Right renal pelvis (tissue), 4 donors: ENCODE measurements at places on chromosomes 5 and 9.

GRCh38 chr5:160441311-160441781 lies 19.7 kb downstream of the PTTG1 start:
- DNase-seq: no peak

GRCh38 chr9:116066221-116066620 lies 87.4 kb upstream of the PAPPA start:
- DNase-seq: no peak

GRCh38 chr9:126325821-126326220 lies 808 bp upstream of the MVB12B start:
- no peak for DNase-seq

- no peak for DNase-seq
Observed at GRCh38 chr5:110663525-110663924, 62.9 kb downstream of the TMEM232 start.

DNA sequence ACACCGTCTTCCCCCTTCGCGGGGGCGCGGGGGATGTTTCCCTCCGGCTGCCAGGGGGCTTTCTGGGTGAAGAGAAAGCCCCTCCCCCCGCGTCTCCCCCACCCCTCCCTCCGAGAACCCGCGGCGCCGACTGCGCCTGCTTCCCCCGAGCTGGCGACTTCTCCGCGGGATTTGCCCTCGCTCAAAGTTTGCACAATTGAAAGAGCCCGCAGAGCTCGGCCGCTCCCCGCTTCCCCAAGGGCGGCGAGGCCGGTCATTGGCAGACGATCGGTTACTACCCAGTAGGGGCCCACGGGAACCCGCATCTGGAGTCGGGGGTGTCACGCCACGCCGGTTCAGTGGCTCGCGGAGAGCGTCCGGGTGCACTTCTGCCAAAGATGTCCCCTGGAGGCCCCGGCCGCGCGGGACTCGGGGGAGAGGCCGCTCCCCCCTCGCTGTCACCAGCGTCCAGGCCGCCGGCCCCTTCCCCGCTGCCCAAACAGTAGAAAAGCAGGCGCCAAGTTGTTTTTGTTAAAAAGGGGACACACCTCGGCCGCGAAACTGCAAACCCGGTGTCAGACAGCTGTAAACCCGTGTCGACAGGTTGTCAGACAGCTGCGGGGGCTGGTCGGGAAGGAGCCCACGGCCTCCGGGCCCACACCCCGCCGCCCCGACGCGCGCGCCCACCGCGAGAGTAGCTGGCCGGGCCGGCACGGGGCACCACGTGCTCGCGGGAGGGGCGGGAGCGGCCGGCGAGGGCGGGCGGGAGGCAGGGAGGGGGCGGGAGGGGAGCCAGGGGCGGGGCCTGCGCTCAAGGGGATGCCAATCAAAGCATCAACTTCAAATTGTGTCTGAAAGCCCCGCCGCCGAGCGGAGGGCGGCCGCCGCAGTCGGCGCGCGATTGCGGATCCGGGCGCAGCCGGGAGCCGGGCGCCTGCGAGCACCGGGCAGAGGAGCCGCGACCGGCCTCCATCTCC lies at the start of gene IRX1:
Gene IRX1 (plus strand): TSS at position 827 of the 956 bp plus-strand sequence. CDS start 274 bp downstream, outside the sequence.
- no peak for DNase-seq

- DNase-seq: no peak
Observed at GRCh38 chr5:54832045-54832444, 153.3 kb downstream of the ESM1 start.

GRCh38 chr5:151810897-151811296 lies 39.1 kb downstream of the G3BP1 start:
- no peak for DNase-seq

GRCh38 chr5:132771503-132771998 lies 5.5 kb downstream of the SEPTIN8 start:
- DNase-seq: no peak
